ENCODE measurements at places on chromosomes 4 and X.

GRCh38 chr4:91113130-91113706 is 986.0 kb downstream of the CCSER1 start:
- no peak for DNase-seq

DNA sequence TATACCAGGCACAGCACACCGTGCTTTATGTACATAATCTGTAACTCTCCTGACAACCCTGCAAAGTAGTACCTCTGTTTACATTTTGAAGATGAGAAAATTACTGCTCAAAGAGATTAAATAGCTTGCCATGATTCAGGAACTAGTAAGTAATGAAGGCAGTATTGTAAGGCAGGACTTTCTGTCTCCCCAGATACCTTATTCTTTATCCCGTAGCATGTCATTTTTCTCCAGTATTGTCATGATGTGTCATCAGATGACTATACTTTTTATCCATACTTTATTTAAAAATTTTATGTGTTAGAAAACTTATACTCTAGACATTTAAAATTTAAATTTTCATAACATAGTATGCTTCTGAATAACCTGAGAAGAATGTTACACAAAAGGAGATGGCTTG is 188.3 kb upstream of the NUDT6 start:
- no peak for DNase-seq

DNA sequence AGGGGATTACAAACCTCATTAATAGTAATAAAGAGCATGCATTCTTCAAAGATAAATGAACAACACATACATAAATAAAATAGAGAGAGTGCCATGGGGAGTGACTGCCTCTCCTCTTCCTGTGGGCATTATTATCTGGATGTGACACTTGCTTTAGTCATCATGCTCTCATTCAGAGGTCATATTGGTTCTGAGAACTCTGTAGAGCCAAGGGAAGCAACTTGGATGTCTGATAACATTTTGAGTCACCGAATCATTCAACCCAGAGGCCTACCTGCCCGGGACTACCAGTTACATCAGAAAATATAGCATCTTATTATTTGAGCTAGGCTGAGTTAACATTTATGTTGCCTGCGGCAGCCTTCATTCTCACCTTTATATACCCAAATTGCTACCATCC is 489.5 kb downstream of the STIM2 start:
- DNase-seq, result no peak

DNA sequence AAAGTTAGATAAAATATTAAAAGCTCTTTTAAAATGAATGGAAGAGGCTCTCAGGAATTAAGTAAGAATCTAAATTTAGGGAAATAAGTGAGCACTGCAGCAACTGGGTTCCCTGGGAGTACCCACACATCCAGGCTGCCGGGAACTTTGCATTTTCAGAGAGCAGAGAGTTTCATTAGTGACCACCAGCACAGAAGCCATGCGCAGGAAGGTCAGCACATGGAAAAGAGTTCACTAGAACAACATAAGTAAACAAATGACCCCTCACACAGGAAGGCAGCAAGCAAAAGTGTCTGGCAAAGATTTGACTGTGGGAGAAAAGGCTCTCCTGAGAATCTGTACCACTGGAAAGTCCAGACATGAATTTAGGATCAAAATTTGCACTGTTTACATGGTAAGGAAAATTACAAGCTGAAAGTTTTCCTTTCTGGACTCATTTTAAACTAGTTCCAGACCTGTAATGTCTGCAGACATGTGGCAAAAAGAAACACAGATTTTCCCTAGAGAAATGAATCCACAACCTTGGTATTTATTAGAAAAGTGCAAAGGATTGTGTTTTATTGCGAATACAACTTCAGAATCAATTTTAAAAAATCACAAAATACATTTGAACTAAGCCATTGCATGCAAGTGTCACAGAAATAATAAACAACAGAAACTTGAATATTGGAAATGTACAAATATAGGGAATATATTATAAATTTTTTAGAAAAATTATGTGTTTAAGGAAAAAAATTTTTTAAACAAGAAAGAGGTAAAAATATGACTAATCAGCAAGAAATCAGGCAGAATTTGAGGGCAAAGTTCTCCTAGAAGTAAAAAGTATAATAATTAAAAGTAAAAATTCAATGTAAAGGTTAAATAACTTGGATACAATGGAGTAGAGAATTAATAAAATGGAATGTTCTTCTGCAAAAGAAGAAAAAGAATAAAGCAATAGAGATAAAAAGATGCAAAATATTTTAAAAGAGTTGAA is 18.4 kb upstream of the MYOZ2 start:
- no peak for DNase-seq

DNA sequence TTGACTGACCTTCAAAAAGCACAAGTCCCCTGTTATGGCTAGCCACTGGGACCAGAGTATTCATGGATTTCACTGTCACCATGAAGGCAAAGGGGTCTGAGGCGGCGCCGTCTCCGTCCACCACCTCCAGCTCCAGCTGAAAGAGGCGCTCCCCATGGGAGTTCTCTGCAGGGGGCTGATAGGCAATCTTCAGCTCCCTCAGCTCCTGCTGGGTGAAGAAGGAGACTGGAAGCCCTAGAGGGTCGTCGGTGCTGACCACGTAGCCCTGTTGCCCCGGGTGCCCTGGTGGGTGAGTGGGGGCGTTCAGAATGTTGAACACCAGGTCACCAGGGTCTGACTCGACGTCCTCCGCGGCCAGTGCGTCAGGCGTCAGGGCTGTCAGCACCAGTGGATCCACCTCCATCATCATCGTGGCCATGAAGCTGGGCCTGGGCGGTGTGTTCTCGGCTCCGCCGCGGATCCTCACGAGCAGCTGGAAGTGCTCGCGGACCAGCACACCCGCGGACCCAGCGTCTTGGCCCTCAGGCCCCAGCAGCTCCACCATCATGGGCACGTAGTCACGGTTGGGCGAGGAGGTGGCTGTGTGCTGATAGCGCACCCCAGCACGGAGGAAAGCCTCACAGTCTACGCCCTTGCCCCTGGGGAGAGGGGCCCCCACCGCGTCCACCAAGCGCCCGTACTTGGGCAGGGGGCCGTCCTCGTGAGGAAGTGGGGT is 987 bp downstream of the FREM3 start:
- no peak for DNase-seq

DNA sequence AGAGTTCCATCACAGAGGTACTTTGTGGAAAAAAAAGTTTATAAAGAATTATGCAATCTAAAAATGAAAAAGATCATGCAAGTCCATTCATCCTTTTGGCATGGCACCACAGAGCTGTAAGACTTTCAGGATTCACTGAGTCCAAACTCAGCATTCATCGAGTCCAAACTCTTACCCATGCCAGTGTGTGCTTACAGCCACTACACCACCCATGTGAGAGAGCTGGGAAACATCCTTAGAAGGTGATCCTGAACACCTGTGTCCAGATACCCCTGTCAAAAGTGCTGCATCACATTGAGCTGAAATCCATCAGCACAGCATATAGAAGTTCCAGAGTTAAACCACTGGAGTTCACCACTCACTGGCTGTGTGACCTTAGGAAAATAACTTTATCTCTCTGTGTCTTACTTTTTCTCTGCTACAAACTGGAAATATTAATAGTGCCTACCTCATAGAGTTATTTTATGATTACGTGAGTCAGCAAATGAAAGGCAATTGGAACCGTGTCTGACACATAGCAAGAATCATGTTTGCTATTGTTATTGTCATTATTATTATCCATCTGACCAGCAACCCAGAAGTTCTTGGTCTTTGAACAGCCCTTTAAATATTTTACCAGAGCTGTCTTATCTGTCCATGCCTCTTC is 115.0 kb upstream of the FTHL17 start:
- DNase-seq, result no peak

DNA sequence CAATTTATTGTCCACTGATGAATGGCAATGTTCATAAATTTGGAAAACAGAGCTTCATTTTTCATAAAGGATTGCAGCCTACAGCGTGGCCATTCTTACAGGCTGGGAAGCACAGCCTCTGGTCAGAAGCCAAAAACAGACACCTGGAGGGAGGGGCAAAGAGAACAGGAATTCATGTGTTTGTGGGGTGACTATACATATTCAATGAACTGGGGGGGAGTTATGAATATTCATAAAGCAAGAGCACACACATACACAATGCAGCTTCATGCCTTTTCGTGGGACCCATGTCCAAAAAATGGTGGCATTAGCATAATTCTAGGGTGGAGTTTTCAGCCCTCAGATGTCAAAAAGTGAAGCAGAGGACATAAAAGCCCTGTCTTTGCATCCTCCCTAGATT is 173.3 kb downstream of the VEGFC start:
- no peak for DNase-seq
